ENCODE measurements at places on chromosomes 1 and 21.

DNA sequence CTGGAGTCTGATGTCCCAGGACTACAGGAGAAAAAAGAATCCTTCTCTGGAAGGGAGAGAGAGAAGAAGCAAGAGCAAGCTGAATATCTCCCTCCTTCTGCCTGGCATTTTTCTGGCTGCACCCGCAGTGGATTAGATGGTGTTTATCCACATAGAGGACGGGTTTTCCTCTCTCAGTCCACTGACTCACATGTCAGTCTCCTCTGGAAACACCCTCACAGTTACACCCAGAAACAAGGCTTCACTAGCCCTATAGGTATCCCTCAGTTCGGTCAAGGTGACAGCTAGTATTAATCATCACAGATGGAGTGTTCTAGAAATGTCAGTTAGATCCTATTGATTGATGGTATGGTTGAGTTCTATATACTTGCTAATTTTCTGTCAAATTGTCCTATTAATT is 87.9 kb downstream of the RHOU start:
- no peak for DNase-seq

DNA sequence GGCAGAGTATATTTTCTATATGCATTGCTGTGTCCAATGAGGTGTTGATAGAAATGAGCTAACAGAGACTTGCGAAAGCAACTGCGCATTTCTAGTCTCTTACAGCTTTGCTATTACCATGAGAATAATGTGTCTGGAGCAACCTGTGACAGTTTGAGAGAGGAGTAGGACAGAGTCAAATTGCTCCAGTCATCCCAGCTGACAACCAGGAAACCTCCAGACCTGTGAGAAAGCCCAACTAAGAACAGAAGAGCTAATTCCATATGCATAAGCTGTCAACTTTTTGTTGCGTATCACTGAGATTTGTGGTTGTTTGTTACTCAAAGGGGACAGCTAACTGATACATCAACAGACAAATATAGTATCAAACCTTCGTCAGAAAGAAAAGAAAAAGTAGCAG is 354.1 kb upstream of the LRRC7 start:
- DNase-seq = no peak

GRCh38 chr1:231421546-231421970 is 529 bp downstream of the EGLN1 start:
- DNase-seq = peak; percentile 53

- DNase-seq = no peak
These were observed 41.2 kb upstream of the CR1L start for GRCh38 chr1:207603777-207604176.

GRCh38 chr1:191498318-191498717 is 659.9 kb upstream of the RGS18 start:
- DNase-seq = no peak

DNA sequence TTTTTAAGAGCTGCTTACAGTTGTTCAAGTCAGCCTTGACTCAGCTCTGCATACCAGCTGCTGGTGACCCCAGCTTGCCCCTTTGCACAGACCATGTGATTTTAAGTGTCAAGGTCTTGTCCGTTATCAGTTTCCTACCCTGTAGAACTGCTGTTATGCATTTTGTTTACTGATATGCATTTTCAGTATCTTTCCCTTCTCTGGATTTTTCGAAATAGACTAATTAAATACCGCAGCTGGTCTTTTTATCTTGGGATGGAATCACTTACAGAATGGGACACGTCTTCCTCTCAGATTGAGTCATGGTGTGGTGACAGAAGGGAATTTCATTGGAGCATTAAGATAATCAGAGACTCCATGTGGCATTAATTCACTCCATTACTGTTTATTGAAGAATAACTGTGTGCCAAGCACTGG is 145.6 kb downstream of the FMN2 start:
- DNase-seq = no peak

- DNase-seq = no peak
These were observed 573 bp upstream of the PEX19 start for GRCh38 chr1:160285506-160285905.

GRCh38 chr1:89546082-89546889 is 21.7 kb downstream of the LRRC8B start:
- no peak for DNase-seq

DNA sequence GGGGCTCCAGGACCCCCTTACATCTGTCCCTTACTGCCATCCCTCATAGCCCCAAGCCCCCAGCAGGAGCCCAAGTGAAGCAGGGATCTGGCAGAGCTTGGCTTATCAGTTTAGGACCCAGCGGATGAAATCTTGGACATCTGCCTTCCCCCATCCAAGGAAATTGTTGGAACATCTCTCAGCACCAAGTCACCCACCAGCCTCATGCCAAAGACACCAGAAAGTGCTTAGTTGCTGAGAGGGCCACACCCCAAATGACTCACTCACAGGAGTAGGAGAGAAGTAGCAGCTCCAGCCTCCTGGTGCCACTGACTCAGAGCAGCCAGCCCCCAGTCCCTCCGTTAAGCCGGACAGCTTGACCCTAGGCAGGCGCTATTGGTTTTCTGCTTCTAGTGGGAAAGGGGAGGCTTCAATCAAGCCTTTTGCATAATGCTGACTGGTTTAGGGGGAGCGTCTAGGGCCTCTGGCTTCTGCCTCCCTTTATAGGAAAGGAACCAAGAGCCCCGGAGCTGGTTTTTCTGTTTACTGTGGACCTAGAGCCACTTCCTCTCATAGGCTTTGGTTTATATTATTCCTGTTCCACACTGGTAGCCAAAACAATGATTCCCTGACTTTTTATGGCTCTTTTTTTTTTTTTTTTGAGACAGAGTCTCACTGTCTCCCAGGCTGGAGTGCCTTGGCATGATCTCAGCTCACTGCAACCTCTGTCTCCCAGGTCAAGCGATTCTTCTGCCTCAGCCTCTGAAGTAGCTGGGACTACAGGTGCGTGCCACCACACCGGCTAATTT is 114.2 kb upstream of the IPO9 start:
- no peak for DNase-seq

Measured in NCI-H774 (cell line).